Bronchial epithelial cell (primary cell): ENCODE measurements at places on chromosomes 16 and 17. TPM values are rescaled to one million over a fixed set of nuclear protein-coding genes. Genes with fewer than 3 reads are reported as not detected.

GABARAP gene
- 50.8 and 64.3 TPM in 2 replicates for total RNA-seq

DNA sequence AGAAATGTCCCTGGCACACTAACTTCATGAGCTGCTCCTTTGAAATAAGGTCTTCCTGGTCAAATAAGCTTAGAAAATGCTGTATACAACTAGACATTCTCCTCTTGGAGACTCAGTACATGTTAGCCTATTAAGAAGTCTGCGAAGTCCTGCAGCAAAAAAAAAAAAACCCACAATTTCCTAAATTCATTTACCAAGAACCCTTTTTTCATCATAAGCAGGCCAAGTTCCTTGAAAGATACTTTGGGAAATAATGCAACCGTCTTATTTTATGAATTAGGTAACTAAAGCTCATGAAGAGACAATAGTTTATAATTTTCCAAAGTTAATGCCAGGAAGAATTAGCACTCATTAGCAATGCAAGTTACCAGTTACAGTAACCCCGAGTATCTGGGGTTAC lies 49.0 kb upstream of the HAS3 start:
- DNase-seq, result no peak

- DNase-seq, result no peak
Observed at GRCh38 chr16:82119405-82119804, 50.6 kb downstream of the MPHOSPH6 start.

DNA sequence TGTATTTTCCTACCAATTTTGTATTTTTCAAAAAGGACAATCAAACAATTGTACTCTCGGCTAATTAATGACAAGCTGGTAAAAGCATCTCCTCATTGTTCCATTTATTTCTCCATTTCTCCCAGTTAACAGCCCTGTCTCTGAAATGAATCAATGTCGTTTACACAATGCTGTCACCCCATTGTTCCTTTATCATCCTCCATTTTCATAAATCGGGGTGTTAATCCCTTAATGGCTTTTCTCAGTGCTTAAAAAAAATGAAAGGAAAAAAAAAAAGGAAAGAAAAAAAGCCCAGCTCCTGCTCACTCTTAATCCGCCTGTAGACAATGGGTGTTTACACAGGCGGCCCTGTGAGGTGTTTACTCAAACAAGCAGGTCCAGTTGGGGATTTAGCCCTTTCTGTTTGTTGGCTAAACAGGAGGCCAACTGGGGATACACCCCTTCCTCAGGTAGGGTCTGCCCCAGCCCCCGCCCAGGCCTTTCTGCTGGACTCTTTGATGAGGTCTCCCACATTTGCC lies 86.8 kb upstream of the SALL1 start:
- DNase-seq, result no peak

IKZF3 gene
- under 0.01 TPM in 1 of 2 replicates, not detected in the other for total RNA-seq

GRCh38 chr17:44776628-44777393 lies 18.0 kb downstream of the ADAM11 start:
- no peak for DNase-seq

- DNase-seq, result no peak
Observed at GRCh38 chr16:61002479-61003204, 1033.6 kb downstream of the CDH8 start.

DNA sequence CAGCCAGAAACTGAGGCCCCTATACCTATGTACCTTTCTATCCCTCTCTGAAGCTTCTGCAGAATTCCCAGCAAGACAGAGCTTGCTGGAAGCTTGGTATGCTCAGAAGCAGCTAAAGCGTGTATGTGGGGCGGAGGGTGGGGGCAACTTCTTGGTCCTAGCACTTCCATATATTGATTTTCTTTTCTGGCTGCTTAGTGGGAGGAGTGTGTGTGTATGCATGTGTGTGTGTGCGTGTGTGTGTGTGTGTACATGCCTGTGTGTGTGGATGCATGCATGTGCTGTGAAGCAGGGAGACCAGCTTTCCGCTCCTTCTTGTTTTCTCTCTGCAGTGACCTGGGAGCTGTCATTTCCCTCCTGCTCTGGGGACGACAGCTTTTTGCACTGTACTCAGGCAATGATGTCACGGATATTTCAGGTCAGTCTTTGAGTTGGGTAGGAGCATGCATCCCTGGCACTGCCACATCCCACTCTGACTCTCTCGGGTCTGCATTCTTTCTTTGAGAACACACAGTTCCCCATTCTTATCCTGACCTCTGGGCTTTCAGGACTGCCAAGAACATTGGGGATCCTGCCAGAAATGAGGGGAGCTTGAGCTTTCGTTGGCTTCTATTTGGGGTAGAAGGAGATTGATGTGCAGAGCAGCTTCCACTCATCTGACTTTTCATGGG lies 10.7 kb downstream of the HPR start:
- no peak for DNase-seq

GRCh38 chr17:28947639-28948038 lies 3.7 kb downstream of the PHF12 start:
- no peak for DNase-seq

FBXL16 gene
- total RNA-seq, result 0.53 and 0.64 TPM in 2 replicates

DNA sequence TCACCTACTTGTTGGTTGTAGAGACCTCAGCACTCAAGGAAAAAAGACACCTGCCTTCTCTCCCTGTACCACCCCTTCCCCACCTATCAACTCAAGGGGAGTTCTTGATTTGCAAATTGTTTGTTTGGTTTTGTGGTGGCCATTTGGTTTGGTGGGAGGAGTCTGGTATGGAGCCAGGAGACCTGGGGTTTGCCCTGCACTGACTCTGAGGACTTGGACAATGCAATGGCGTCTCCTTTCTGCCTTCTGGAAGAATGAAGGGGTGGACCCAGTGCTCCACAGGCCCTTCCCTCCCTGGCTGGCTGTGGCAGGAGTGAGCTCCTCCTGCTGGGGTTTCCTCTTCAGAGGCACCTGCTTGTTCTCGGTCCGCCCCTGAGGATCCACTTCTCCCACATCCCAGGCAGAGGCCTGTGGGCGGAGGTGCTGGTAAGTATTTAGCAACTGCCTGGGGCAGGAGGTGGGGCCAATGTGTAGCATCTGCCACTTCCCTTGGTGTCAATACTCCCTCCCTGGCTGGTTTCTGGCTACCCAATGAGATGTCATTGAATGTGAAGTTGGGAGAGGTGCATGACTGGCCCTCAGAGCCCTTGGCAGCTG lies 164.5 kb downstream of the NTN1 start:
- DNase-seq, result no peak

- DNase-seq, result no peak
Observed at GRCh38 chr17:3973495-3974137, 9.4 kb upstream of the ATP2A3 start.

DNA sequence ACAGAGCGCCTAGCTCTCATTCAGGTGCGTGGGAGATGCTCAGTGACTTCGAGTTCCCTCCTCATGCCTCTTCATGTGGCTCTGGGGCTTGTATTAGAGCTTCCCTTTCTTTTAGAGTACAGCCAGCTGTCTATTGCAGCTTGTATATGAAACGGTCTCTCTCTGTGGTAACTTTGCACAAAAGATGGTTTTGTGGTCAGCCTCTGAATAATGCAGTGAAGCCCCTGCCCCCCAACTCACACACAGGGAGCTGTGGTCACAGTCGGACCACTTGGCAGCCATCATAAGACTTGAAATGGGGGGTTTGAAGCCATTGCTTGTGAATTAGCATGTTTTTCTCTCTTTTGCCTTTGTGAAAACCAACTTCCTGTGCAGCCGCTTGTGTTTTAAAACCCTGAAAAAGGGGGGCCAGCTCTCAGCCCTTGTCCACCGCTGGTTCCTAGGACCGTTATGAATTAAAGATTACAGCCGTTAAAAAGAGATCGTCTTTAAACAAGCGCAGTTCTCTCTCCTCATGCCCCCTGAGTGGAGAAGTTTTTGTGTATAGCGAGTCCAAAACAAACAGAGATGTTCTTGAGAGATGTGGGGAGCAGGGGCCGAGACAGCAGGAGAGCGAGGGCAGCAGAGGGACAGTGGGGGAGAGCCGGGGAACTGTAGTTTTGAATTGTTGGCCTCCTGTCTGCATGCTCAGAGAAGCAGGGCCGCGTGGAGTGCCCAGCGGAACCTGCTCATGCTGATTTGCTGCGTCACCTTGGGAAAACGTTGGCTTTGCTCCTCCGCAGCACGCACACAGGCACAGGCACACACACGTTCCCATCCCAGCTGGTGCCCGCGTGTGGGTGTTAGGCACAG lies 199.0 kb downstream of the MSI2 start:
- DNase-seq, result no peak

DNA sequence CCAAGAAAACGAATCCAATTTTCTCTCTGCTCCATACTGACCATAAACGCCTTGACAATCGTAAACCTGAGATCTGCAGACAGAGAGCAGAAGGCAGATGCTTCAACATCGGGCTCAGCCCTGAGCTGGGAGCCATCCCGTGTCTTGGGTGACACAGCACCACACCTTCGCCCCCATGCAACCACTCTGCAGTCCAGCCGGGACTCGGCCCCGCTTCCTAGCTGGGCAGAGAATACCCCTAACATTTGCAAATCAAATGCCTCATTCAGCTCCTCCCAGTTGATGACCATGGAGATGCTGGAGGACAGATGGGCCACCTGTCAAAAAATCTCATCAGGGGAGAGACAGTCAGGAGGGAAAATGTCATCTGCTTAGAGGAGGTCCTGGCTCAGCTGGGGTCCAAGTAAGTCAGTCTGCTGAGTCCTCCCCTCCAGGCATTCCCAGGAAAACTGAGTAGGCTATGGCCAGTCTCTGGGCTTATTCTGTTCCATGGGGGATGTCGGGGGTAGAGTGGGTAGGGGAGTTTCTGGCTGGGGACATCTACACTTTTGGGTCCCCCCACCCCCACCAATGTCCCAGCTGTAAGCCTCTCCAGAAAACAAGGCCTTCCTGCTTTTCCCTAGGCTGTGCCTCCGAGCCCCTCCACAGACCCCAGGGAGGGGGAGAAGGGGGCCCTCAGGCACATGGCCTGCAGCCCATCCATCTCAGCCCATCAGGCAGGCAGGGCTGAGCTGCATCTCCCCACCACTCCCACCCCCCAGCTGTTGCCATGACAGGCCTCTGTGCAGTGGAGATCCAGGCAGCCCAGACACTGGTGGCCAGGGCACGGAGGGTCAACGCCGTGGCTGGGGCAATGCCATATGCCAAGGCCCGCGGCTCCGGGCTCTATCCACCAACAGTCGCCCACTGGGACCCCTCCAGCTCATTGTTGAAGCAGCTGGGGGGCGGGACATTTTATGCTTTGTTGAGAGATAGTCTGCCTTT lies 158.6 kb downstream of the AXIN2 start:
- DNase-seq, result no peak

CCL7 gene
- not detected in 2 replicates for total RNA-seq

DNA sequence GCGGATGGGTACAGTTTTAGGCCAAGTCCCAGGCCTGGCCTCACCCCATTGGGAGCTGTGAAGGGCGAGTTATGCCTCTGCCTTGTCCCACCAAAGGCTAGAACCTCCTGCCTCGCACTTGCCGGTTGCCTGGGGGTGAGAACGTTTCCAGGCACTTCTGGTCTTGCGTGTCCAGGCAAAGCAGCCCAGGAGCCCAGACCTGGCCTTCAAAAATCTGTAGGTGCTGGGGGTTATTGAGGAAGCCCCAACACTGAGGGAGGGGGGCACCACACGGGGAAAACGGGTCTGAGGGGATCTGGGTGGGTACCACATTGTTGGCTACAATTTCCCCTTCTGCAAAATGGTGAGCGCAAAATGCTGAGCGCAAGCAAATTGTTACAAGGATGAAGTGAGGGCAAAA lies 12.2 kb upstream of the ATP2C2 start:
- DNase-seq, result no peak

CACNG4 gene
- total RNA-seq, result not detected in 2 replicates

ZDHHC7 gene
- total RNA-seq, result 59.1 and 68.7 TPM in 2 replicates

- no peak for DNase-seq
Observed at GRCh38 chr16:69768666-69769065, 6.5 kb downstream of the WWP2 start.

PMFBP1 gene
- 0.53 and 1.9 TPM in 2 replicates for total RNA-seq

OTOP3 gene
- under 0.01 and 0.26 TPM in 2 replicates for total RNA-seq

DNA sequence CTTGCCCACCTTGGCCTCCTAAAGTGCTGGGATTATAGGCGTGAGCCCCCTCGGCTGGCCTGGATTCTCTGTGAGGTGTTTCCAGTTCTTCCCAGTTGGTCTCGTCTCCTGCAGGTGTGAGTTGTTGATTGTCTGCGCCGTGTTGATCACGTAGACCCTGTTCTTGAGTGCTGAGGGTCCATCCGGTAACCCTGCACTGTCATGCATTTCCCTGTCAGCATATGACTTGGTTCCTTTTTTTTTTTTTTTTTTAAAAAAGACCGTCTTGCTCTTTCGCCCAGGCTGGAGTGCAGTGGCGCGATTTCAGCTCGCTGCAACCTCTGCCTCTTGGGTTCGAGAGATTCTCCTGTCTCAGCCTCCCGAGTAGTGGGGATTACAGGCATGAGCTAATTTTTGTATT lies 17.3 kb downstream of the MGRN1 start:
- DNase-seq, result no peak

DNA sequence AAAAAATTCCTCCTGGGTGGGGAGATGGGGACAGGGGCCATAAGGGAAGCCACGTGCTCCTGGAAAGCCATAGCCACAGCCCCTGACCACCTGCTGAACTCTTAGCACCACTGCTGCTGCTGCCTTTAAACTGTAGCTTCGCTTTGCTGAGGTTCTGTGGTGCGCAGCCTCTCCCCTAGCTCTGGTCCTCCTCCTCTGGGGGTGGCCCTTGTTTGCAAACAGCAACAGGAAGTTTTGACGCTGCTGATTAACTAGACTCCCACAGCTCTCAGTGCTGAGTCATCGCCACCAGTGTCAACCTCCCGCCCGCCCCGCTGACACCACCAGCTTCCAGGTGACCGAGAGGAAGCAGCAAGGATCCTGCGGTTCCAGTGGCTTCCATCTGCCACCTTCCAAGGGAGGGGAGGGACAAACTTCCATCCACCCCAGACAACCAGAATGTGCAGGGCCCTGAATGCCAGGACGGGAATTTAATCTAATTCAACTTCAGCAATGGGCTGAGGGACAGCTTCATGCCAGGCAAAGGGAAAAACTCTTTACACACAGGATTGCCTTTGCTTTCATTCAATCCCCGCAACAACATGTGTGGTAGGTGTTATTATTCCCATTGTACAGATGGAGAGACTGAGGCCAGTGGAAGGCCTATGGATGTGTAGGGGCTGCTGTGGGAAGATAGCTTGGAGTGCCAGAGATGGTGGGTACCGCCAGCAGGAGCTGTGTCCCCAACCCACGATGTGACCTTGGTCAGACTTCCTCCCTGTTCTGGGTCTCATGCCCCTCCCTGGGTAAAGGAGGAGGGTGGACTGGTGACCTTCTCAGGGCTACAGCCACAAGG lies 8.1 kb upstream of the KIFC3 start:
- peak; percentile 94 for DNase-seq

GRCh38 chr17:58614859-58615459 lies 76.9 kb downstream of the TEX14 start:
- DNase-seq, result no peak

DNA sequence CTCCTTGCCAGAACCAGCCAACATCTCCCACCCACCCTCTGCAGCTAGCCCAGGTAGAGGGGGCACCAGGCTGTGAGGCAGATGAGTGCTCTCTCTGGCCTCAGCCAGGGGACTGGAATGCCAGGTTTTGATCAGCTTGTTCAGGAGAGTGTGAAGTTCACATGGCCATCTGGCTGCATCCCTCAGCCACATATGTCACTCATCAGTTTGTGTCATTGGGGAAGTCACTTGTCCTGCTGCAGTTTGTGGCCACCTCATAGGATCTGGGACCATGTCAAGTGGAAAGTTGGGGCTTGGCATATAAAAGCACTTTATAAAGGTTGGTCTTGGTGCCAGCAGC lies 147.6 kb downstream of the SOCS1 start:
- no peak for DNase-seq
